Prostate gland (tissue), 2 donors: ENCODE measurements at places on chromosomes 16 and 17.

GRCh38 chr17:76716839-76717215 lies 6.1 kb upstream of the MXRA7 start:
- no peak for DNase-seq

DNA sequence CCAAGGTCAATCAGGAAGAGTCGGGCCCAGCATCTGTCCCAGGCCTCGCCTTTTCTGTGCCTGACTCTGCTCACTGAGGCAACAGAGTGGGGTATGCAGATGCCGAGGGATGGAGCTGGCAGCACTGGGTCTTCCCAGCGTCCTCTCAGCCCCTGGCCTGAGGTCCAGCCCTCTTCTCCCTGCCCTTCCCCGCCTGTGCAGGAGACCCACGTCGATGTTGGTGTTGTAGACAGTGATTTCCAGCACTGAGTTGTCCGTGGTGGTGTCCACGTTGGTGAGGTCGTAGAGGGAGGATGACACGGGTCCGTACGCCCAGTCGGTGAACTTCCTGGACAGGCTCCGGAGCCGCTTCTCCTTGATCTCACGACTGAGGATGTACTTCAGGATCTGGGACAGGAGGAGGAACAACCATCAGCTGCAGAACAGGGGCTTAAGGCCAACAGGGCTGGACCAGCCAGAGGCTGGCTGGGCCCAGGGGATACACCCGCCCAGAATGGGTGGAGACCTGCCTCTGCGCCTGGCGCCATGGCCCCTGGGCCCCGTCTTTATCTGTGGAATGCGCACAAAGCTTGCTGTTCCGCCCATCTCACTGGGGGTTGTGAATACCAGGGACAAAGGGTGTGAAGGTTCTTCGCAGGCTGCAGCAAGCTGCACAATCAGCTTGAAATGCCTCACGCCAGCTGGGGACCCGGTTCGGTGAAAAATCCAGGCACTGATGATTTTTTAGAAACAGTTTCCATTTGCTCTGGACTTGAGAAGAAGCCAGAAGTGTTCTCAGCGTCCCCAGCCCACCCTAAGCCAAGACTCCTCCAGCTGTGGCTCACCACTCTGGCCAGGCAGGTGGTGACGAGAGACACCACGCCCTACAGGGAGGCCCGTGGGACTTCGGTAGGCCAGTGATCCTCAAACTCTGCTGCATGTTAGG lies 27.5 kb downstream of the TRPV3 start:
- no peak for DNase-seq

GRCh38 chr17:29628644-29629043 lies 5.9 kb upstream of the CORO6 start:
- DNase-seq, result no peak

GRCh38 chr17:20982589-20983358 lies 60.0 kb downstream of the USP22 start:
- DNase-seq, result no peak

GRCh38 chr17:16383772-16384287 lies 2.9 kb downstream of the UBB start:
- DNase-seq, result no peak

DNA sequence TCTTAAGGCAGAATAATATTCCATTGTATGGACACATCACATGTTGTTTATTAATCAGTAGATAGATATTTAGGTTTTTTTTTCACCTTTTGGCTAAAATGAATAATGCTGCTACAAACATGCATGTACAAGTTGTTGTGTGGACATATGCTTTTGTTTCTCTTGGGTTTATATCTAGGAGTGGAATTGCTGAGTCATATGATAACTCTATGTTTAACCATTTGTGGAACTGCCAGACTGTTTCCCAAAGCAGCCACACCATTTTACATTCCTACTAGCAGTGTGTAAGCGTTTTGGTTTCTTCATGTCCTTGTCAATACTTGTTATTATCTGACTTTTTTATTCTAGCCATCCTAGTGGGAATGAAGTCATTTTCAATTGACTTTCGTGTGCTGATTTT lies 21.3 kb downstream of the CYLD start:
- DNase-seq, result no peak

GRCh38 chr16:86949116-86949515 lies 368.1 kb downstream of the C16orf95 start:
- DNase-seq, result no peak

DNA sequence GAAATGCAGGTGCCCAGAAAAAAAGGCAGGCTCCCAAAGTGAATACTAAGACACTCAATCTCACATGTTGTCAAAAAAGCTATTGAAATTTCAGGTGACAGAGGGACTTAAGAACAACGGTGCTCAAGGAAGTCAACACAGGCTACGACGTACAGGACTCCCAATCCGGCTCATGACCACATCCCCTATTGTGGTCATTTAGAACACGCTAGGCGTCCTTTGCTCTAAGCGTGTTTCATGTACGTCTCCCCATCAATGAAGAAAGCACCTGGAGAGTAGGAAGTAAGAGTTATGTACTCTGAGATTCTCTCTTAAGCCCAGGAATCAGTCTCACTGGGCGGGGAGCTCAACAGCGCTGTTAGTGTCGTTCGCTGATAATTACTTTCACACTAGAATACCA lies 94.1 kb downstream of the MRM3 start:
- DNase-seq, result no peak
